ENCODE measurements at places on chromosomes 2 and 18.

- DNase-seq: peak; percentile 84
Measured at GRCh38 chr2:109438773-109439389, 174.9 kb downstream of the SEPTIN10 start.

DNA sequence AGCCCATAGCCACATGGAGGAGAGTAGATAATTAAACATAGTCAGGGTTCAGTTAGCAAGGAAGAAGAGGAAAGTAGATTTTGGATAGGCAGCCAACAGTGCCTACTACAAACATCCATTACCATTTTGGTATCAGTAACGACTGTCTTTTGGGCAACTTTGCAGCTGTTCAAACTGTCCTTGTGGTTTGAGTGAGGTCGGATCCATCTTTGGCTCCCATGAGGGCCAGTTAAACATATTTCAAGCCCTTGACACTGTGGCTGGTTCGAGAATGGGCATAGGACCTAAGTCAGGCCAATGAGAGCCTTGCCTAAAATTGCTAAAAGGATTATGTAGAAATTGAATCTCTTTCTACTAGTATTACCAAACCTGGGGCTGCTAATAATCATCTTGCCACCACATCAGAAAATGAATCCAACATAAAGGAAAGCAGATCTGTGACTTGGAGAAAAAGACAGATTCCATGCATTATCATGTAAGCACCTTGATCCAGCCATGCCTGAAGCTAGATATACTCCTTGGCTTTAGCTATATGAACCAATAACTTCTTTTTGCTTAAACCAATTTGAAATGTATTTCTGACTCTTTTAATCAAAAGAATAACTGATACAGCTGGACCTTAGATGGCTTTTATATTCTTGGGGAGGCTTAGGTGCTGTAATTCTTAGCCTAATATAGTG is 75.0 kb upstream of the STAM2 start:
- DNase-seq: no peak

DNA sequence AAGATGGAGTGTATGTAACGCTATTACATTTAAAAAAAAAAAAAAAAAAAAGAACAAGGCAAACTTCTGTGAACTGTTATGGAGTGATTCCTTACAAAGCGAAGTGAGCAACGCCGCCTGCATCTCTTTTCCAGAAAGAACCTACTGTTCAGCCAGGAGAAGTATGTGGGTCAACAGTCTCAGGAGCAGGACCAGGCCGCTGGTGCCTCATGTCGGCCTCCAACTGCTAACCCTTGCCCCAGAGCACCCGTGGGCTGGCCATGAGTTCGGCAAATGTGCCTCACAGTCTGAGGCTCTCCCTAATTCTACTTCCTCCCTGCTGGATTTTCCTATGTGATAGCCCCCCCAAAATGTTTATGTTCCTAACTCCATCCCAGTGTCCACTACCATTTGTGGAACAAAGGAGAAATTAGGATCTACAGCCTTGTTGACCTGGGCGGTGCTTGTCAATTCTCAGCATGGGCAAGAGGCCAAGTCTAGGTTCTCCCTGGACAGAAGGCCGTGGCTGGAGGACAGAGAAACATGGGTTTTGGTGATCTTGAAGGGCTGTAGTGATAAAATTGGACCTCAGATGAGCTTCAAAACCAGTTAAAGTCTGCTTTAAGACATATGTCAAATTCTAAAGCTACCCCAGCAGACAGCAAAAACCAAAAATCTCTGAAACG is 15.9 kb downstream of the FAM168B start:
- DNase-seq: peak; percentile 40

GRCh38 chr18:79940814-79941472 is 10.5 kb downstream of the SLC66A2 start:
- DNase-seq: no peak

DNA sequence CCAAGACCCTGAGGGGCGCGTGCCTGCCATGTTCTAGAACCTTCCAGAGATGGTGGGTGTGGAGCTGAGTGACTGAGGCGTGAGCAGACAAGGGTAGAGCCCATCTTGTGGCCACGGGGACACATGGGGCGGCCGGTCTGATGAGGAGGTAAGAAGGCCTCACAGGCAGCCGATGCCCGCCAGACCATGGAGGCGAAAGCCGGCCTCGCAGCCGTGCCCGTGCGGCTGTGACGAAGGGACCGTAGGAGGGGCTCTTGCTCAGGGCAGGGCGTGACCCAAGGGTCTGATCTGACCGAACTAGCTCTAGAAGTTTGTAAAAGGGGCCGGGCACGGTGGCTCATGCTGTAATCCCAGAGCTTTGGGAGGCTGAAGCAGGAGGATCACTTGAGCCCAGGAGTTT is 19.6 kb downstream of the D2HGDH start:
- no peak for DNase-seq

DNA sequence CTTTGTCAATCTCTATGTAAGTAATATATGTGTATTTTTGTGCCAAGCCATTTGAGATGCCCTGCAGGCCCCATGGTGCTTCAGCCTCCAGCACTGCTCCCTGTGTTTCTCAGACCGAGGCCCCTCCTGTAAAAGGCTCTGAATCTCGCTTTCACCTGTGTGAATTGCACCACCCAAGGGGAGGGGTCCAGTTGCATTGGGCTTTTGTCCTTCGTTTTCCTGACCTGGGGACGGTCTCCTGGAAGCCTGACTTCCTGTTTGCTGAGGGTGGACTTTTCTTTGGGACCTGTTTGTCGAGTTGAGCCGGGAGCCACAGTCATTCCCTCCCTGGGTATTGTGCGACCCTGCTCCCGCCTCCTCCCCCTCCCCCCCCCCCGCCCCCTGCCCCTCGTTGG is 48.9 kb downstream of the AGAP1 start:
- no peak for DNase-seq

- DNase-seq: no peak
Measured at GRCh38 chr2:153488072-153488471, 9.5 kb upstream of the RPRM start.

DNA sequence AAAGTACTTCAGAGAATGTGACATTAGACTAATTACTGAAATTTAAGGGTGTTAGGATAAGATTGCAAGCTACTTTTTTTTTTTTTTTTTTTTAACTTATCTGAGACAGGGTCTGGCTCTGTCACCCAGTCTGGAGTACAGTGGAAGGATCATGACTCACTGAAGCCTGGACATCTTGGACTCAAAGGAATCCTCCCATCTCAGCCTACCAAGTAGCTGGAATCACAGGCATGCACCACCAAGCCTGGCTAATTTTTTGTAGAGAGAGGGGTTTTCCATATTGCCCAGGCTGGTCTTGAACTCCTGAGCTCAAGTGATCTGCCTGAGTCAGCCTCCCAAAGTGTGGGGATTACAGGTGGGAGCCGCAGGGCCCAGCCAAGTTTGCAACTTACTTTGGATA is 1246.0 kb upstream of the ZEB2 start:
- no peak for DNase-seq

DNA sequence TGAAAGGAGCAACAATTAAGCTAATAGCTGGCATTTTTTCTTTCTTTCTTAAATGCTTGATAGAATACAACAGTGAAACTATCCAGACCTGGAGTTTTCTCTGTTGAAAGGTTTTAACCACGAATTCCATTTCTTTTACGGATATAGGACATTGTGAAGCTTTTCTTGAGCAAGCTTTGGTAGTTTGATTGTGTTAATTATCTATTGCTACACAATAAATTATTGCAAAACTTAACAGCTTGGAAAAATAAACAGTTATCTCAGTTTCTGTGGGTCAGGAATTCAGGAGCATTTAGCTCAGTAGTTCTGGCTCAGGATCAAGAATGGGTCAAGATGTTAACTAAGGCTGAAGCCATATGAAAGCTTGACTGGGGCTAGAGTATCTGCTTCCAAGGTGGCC is 11.7 kb downstream of the PHOSPHO2 start:
- peak; percentile 54 for DNase-seq

DNA sequence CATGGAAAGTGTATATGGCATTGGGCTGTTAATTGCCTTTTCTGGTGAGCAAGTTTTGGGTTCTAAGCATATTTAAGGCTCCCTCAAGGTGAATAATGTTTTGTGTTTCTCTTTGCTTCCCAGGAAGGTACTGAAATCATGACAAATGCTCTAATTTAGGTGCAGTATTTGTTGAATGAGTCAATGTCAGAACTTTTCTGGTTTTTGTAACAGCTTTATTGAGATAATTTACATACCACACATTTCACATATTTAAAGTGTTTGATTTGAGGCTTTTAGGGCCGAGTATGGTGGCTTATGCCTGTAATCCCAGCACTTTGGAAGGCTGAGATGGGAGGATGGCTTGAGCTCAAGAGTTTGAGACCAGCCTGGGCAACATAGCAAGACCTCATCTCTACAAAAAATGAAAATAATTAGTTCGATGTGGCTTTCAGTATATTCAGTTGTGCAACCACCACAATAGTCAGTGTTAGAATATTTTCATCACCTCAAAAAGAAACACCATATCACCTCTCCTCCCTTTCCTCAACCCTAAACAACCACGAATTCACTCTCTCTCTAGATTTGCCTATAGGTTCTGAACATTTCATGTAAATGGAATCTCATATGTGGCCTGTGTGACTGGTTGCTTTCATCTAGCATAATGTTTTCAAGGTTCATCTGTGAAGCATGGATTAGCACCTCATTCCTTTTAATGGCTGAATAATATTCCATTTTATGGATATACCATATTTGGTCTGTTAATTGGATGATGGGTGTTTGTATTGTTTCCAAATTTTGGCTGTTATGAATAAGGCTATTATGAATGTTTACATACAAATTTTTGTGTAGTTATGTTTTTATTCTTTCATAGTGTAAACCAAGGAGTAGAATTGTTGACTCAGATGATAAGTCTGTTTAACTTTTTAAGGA is 54.9 kb downstream of the MGAT5 start:
- no peak for DNase-seq

GRCh38 chr18:14924226-14924625 is 176.3 kb downstream of the ANKRD30B start:
- no peak for DNase-seq

- no peak for DNase-seq
Measured at GRCh38 chr2:165435611-165436010, 33.9 kb upstream of the CSRNP3 start.

DNA sequence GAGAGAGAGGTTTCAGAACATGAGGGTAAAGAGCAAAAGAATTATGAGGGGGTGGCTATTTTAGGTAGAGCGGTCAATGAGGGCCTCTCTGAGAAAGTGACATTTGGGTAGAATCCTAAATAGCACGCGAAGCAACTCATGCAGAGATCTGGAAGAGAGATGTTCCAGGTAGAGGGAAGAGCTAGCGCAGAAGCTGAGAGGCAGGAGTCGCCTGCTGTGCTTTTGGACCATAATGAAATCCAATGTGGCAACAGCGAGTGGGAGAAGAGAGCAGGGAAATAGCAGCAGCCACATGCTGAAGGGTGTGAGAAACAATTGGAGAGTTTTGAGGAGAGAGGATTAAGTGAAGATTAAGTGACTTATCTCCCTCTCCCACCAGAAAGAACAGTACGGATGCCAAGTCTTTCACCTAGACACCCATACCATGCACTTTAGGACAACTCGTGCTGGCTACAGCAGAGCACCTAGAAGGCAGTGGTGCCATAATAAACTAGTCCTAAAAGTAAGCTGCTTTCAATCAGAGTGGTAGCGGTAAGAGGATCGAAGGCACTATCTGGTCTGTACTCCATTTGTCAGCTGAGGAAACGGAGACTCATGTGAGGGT is 129.7 kb downstream of the LRP2 start:
- DNase-seq: no peak

- DNase-seq: peak; percentile 41
Measured at GRCh38 chr2:40405465-40405864, 46.4 kb downstream of the SLC8A1 start.

GRCh38 chr18:43271593-43272432 is 5.5 kb downstream of the SYT4 start:
- DNase-seq: peak; percentile 69

GRCh38 chr18:34031810-34032209 is 192.9 kb downstream of the NOL4 start:
- DNase-seq: peak; percentile 2

DNA sequence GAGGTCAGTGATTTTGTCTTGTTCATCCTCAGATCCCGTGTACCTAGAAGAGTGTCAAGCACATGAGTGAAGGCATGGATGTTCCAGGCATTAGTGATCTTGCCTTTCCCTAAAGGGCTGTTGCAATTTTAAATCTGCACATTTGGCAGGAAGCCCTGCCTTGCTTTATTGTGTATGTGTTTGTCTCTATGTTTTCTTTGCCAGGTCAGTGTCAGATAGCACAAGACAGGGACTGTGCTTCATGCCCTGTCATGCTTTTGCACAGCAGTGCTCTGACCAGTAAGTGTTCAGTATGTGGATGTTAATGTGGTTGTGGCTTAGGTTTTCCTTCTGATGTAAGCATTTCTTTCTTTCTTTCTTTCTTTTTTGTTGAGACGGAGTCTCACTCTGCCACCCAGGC is 131.5 kb downstream of the RGPD3 start:
- no peak for DNase-seq

DNA sequence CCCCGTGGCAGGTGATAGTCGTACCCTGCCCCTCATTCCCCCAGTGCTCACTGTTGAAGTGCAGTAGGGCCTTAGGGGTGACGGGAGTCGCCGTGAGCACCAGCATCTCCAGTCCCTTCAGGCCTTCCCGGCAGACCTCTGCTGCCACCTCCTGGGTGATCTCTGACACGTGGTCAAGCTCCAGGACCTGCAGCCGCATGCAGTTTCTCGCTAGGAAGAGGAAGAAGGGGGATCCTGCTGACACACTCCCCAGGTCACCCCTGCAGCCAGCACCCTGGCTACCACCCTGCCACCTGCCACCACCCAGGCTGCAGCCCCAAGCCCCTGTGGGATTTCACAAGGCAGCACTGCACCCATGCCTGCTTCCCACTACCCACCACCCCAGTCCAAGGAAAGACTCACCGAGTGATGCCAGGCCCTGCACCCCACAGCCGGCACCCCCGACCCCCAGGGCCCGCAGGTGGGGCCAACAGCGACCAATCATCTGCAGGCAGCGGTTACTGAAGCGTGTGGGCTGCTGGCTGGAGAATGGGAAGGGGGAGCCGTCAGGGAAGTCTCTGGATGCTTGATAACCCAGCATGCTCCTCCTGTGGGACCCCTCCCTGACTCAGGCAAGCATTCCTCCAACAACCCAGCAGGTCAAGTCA is 23.8 kb downstream of the FBXO41 start:
- peak; percentile 49 for DNase-seq

- DNase-seq: no peak
Measured at GRCh38 chr2:50102383-50102782, 929.5 kb downstream of the NRXN1 start.

GRCh38 chr2:147865560-147865959 is 20.7 kb downstream of the ACVR2A start:
- peak; percentile 65 for DNase-seq

- no peak for DNase-seq
Measured at GRCh38 chr2:15145919-15146318, 415.2 kb downstream of the NBAS start.

All from fibroblast of mammary gland (primary cell).